AG20443 (cell line): ENCODE measurements at places on chromosomes 12 and 14.
A peak's percentile ranks its signal among the peaks of the same experiment; 100 is the strongest.

DNA sequence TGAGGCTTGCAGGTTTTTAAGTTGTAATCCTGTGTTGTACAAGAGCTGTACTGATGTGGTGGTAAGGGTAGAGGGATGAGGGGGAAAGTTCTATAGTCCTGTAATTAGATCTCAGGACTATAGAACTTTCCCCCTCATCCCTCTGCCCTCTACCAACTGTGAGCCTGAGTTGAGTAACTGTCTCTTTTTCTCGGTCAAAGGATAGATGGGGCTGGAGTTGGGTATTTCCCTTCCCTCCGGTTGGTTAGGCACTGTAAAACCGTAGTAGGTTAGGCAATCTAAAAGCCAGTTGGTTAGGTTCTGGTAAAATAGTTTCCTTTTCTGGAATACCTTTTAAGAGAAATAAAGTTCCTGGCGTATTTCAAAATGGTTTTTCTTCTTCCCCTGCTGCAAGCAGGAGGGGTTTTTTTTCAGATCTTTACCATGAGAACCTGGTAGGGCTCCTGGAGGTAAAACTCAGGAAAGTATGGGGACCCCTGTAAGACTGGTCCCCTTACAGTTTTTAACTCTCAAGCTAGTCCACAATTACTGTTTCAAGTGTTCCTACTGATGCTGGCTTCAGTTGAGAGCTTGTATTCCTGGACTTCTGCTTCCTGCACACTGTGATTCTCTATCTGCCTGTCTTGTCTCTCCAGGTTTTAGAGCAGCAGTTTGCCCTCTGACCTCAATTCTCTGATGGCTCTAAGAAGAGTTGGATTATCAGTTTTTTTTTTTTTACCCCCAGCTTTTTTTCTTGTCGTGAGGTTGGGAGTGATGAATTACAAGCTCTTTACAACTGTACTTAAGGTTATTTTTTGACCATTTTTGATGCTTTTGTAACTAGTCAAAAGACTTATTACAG, 58.7 kb downstream of the FUT8 start:
- DNase-seq, result no peak

GRCh38 chr14:60502541-60502940, 6.4 kb upstream of the SIX6 start:
- DNase-seq, result no peak

GRCh38 chr14:46250113-46250703, 401.4 kb downstream of the RPL10L start:
- DNase-seq, result peak; percentile 8

DNA sequence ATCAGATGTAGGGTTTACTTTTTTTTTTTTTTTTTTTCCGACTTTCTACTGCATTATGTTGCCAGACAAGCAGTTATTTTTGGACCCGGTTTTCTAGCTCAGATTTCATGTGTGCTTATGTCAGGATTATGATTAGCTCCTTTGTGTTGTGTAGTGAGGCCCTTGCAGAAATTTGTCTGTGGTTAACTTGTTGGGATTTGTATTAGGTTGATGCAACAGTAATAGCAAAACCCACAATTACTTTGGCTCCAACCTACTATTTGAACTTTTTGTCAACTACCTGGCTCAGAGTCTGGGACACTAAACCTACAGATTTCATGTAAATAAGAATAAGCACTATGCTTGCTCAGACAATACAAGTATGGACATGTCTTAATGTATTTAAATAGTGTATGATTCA, 44.1 kb upstream of the KCNJ8 start:
- DNase-seq, result peak; percentile 34

DNA sequence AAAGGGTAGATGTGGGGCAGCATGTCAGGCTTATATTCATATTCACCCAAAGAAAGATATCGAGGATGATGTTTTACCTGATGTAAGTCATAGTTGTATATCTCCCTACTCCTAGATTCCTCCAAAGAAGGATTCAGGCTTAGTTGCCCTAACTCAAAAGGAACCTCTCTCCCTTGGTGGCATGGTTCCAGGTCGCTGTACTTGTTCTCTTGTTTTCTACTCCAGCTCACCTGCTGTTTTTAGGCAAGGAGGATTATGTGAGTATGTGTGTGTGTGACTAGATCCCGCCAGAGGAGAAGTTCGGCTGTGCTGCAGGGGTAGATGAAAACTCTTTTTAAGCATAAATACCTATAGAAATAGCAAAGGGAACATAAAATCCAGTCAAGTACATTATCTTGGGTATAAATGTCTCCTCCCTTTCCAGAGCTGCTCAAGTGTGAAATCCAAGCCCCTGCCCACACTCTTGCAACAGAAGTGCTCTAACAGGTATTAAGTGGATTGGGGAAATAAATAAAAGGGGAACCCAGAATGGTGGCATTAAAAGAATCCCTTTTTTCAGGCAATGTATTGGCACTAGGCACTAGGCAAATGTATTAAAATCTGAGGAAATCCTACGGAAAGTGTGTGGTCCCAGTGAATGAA, 375.7 kb downstream of the ZFP36L1 start:
- no peak for DNase-seq

GRCh38 chr12:65308006-65308405, 29.5 kb downstream of the MSRB3 start:
- no peak for DNase-seq

DNA sequence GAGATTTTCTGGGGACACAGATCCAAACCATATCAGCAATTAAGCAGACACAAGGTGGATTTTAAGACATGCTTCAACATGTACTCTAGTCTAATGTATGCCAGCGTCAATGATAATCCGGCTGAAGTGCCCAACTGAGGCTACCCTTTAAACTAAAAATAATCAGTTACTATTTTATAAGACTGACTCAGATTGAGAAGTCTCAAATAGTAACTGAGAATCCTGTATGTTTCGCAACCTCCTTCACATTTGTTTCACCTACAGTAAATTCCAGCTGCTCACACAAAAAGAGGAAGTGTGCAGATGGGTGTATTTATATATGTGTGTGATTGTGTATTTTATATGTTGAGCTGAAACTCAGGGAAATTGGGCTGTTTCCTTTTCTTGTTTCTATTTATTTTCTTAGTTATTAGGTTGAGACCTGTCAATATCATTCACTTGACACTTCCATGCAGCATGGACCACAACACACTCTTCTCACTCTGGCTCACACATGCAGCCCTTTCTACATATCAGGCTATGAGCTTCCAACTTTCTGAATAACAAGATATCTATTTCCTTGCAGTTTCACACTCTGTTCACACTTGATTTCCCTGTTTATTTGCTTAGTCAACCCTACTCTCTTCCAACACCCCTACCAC, 1224.9 kb upstream of the TMEM132C start:
- DNase-seq, result no peak

- DNase-seq, result no peak
These were observed 451.7 kb downstream of the TMEM117 start for GRCh38 chr12:44287545-44287944.

DNA sequence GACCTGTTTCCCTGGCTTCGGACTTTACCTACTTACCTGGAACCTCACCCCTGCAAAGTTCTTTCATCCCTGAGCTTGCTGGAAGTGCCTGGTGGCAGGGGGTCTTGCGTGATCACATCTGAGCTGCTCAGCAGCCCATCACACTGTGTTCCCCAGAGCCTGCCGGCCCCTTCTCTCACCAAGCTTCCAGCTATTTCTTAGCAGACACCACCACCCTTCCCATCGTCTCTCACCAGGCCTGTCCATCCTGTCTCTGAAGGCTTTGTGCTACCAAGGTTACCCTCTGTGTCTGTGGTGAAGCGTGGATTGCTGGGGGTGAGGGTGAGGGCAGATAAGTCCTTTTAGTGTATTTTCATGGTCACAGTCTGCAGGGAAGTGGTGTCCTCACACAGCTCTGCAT, 78.8 kb upstream of the NRXN3 start:
- DNase-seq, result no peak

GRCh38 chr12:88362439-88362838, 217.8 kb downstream of the KITLG start:
- DNase-seq, result no peak

GRCh38 chr14:84750284-84750683, 779.7 kb upstream of the FLRT2 start:
- no peak for DNase-seq

- no peak for DNase-seq
These were observed 20.0 kb downstream of the DDX51 start for GRCh38 chr12:132123970-132124765.

- DNase-seq, result peak; percentile 33
These were observed 83.0 kb downstream of the DENND5B start for GRCh38 chr12:31507966-31508365.

- no peak for DNase-seq
These were observed 72.3 kb downstream of the SRGAP1 start for GRCh38 chr12:63916561-63917476.

DNA sequence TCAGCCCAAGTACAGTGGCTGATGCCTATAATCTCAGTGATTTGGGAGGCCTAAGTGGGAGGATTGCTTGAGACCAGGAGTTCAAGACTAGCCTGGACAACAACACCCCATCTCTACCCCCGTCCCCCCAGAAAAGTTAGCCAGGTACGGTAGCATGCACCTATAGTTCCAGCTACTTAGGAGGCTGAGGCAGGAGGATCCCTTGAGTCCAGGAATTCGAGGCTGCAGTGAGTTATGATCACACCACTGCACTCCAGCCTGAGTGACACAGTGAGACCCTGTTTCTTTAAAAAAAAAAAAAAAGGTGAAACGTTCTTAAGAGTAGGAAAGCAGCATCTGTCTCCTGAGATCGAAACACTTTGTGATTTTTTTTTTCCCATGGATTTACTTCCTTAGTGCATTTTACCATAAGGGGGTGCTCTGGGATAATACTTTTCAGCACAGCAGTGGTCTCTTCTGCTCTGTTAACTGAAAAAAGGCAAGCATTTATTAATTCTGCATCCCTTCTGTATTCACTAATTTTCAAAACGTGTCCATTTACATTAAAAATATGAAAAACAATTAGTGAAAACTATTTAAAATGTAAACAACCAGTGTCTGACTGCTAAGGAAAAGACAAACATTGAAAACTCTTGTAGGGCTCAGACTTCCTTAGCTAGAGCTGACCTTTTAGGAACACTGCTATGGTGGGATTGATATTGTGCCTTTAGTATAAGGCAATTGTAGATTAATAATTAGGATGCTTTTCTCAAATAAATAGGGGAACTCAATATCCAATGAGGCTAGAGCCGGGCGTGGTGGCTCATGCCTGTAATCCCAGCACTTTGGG, 31.2 kb upstream of the USP44 start:
- DNase-seq, result peak; percentile 57

DNA sequence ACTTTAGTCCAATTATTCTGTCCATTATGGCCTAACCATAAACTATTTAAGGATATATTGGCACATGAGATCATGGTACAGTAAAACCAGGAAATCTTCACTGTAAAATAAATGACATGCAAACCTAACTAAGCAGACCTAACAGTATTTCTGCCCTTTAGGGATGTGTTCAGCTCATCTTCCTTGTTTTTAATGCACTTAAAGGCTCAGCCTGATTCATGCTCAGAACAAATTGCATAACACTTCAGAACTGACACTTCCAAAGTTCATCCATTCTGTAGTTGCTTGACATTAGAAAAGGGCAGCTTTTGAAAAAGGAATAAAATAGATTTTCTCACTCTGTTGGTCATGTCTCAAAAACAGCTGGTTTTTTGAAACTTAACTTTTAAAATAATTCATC, 708.5 kb downstream of the C12orf50 start:
- DNase-seq, result no peak

- no peak for DNase-seq
These were observed 66.3 kb downstream of the TRHDE start for GRCh38 chr12:72338437-72338836.

DNA sequence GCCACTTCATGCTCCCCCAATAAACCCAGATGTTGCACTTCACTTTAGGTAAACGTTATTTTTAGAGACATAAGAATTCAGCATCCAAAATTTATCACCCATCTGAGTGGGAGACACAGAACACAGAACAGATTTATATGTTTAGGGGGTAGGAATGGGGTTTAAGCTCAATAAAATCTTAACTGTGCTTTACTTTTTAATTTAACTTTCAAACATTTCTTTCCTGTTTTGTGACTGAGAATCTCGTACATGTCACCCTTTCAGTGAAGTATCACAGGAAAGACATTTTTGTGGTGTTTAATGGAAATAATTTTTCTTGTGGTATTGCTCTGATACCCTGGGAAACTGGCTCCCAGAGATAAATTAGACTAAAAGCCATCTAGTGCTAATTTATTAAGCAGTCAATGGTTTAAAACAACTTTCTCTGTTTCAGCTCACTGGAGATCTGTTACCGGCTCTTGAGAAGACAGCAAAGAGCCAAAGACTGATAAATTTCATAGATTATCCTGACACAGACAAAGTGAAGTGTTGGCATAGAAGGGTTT, 148.0 kb upstream of the BMP4 start:
- no peak for DNase-seq

DNA sequence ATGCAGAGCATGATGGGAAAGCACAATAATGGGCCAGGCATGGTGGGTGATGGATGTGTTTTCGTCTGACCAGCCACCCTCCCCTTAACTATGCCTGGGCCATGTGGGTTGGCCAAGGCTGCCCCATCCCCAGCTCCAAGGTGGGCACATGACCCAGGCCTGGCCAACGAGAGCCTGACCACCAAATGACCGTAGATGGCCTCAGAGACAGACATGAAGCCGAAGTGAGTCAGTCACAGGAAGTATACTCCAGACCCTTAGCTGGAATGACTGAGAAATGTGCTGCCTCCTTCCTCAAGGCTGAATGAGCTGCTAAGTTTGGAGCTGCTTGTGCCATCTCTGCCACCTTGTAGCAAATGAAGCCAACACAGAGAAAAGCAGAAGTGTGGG, 233.6 kb downstream of the BCL11B start:
- no peak for DNase-seq

GRCh38 chr14:89040460-89041256, 216.2 kb downstream of the TTC8 start:
- peak; percentile 92 for DNase-seq

DNA sequence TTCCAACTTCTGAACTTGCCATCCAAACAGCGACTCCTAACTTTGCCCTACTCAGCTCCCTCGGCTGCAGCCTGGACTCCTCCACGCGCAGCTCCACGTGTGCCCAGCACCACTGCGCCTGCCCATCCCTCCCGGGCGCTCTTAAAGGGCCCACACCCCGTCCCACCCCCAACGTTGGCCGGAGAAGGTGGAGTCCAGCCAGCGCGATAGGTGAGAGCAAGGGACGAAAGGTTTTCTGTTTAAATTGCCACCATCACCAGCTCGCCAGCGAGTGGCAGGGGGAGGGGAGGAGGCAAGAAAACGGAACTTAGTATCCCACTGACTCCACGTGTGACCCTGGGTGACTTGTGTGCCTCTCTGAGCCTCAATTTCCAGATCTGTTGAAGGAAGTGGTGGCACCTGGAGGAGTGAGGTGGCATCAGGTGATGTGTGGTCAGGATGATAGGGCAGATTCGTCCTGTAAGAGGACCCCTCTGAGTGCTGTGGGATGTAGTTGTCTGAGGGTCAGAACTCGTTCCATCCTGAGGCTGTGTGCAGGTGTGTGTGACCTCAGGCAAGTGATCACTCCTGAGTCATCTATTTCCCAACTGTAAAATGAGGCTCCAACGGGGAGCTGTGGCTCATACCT, 59.7 kb downstream of the TRPV4 start:
- DNase-seq, result peak; percentile 74

GRCh38 chr12:69514111-69514510, 43.9 kb downstream of the FRS2 start:
- DNase-seq, result no peak

GRCh38 chr14:73829526-73830431, 21.9 kb upstream of the PTGR2 start:
- DNase-seq, result peak; percentile 72

- DNase-seq, result no peak
These were observed 15.0 kb downstream of the PACS2 start for GRCh38 chr14:105329411-105330150.

GRCh38 chr12:69501154-69501895, 31.1 kb downstream of the FRS2 start:
- peak; percentile 50 for DNase-seq
